NCI-H226 (cell line): ENCODE measurements at places on chromosomes 5 and 9.

GRCh38 chr5:31962351-31962751 is 211.8 kb downstream of the GOLPH3 start:
- no peak for DNase-seq

GRCh38 chr5:175772747-175773533 is 98.4 kb upstream of the CPLX2 start:
- no peak for DNase-seq

DNA sequence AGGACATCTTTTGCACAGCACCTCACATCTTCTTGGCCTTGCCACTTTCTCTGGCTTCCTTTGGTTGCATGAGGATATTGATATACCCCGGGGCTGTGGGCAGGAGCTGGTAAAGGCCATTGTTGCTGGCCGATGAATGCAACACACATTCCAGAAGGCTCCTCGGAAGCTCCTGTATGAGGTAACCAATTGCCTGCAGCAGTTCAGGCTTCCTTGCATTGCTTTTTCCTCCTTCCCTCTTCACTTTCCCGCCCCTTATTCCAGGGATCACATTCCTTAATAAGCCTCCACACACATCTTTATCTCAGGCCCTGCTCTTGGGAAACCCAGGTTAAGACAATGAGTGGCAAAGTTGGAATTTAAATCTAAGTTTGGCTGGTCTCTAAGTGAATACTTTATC is 505.4 kb upstream of the CLINT1 start:
- DNase-seq = peak; percentile 92

GRCh38 chr9:124940521-124940893 is 376 bp downstream of the GOLGA1 start:
- peak; percentile 2 for DNase-seq

DNA sequence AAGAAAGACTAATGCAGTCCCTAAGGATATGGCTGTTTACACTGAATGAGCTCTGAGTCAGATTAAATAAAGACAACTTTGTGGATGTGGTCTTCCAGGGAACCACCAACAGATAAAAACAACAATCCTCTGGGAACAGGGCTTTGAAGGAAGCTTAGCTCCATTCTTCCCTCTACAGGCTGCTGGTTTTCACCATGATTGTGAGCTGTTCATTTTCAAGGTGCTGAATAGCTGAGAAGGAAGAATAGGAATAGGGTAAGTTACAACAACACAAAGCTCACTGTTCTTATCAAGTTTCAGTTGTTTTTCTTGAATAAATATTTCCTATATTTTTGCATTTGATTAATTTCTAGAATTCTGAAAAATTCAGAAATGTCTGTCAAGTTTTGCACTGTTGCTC is 25.9 kb upstream of the PTAR1 start:
- no peak for DNase-seq

DNA sequence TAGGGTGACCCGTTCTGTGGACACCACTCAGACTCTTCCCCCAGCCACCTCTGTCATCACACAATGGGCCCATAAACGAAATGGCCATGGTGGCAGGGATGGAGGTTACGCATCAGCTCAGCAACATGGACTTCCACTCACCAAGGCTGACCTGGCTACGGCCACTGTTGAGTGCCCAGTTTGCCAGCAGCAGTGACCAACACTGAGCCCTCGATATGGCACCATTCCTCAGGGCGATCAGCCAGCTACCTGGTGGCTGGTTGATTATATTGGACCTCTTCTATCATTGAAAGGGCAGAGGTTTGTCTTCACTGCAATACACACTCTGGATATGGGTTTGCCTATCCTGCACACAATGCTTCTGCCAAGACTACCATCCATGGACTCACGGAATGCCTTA is 21.1 kb downstream of the MTMR12 start:
- DNase-seq = no peak

- peak; percentile 64 for DNase-seq
Observed at GRCh38 chr5:148979083-148979723, 83.7 kb downstream of the SH3TC2 start.

GRCh38 chr5:74916831-74917710 is 50.9 kb upstream of the FAM169A start:
- no peak for DNase-seq

GRCh38 chr9:116547729-116548426 is 139.2 kb upstream of the TRIM32 start:
- no peak for DNase-seq

GRCh38 chr5:150538007-150538917 is 30.3 kb downstream of the NDST1 start:
- DNase-seq = peak; percentile 46

- DNase-seq = no peak
Observed at GRCh38 chr9:114281473-114282103, 41.3 kb upstream of the ORM1 start.

DNA sequence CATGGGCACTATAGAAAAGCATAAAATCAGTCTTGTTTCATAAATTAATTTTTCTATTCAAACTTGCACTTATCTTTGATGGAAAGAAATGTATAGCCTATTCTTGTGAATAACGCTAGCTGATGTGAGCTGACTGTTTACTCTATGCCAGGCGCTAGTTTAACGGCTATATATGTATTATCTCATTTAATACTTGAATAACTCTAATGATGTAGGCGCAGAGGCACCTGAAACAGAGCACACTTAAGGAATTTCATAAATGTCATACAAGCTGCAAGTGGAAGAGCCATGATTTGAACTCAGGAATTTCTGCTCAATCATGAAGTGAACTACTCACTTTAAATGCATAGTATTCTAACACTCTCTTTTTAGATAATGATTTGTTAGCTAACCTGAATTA is 551.8 kb downstream of the PDE4D start:
- no peak for DNase-seq

GRCh38 chr5:139108063-139108824 is 89.9 kb downstream of the SIL1 start:
- DNase-seq = no peak

DNA sequence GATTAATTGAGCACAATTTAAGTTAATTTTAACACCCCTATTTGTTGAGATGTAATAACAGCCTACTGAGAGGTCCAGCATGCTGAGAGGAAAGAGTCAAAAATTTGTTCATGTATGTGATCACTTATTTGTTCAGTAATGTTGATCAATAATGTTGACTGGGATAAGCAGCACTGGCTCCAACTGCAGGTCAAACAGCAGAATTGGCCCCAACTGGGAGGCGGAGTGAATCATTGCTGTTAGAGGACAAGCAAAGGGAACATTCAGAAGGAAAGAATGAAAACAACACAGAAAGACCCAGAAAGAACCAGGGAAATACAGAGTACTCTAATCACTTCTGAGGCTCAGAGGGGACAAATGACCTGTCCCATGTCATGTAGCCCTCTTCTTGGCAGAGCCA is 221.1 kb downstream of the COMMD10 start:
- no peak for DNase-seq

DNA sequence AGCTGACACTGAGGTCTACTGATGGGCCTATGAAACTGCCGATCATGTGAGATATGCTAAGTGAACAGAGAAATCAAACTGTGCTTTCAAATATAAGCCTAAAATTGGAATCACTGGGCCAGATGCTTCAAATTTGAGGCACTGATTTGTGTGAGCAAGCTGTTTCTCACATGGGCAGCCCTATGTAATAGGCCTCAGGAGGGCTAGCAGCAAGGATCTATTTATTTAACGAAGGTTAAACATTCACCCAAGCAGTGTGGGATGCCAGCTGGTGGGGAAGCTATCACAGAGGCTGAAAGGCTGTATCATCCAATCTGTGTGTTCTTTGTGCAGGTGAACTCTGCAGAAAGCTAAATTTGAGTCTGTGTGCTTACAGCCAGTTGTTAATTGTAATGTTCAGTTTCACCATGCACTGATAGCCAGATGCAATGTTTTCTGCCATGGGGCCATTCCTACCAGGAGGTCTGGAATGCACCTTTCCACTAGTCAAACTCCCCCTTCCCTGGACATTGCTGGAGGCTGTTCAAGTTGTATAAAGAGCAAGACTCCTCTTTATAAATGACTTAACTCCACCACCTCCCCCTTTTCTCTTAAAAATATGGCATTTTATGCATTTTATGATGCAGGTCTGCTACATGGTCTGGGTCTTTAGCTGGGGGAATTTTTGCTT is 228.9 kb downstream of the SH3GL2 start:
- no peak for DNase-seq

GRCh38 chr5:143373076-143373475 is 30.4 kb downstream of the NR3C1 start:
- DNase-seq = no peak

DNA sequence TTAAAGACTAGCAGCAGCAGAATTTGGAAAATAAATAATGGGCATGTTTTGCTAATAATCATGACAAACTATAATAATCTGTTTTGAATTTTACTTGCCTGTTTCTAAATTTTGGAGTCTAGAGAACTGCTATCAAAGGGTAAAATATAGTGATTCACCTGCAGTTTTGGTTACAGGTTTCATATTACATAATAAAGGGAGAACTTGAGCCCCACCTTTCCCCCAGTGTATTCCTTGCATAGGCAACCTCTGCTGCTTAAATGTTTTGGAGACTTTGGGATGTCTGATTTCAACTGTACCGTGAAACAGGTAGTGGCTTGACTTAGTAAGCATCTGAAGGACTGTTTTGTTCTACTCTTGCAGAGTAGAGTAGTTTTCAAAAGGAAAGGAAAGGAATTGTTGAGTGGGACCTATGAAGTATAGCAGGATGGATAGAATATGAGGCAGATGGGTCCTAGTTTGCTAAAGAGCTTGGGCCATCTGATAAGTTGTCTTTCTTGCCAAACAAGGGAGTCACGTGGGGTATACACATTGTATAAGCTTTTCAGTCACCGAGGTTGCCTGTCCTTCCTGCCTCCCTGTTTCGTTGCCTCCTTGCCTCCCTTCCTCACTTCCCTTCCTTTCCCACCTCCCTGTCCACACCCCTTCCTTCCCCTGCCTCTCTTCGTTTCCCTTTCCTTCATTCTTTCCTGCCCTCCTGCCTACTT is 19.1 kb downstream of the CREBRF start:
- no peak for DNase-seq

DNA sequence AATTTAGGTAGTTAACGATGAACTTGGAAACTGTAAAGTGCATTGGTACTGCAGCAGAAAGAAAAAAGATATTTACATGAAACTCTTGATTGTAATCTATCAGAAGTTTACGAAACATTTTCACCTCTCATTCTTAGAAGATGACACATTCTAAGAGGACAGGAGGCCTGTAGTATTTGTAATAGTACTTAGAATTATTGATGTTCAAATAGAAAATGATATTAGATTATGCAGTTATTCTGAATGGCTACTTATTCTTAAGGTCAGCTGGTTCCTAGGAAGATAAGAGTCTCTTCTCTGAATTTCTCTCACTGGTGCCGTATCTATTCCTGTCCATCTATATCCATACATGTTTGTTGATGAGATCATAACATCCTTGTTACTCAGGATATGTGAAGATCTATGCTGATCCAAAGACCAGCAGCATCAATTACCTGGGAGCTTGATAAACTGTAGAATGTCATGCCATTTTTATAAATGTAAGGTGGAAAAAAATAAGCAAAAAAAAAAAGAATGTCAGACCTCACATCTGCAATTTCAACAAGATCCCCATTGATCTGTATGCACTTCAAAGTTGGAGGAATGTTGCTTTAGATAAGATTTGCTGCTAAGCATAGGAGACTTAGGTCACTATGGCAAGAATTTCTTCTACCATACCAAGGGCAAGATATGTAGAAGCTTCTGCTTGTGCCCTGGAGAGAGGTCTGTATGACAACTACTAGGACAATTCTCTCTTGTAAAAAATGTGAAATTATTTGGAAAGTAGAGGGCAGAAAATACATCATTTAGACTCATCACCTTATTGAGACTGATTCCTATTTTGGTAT is 42.4 kb upstream of the RICTOR start:
- DNase-seq = no peak

DNA sequence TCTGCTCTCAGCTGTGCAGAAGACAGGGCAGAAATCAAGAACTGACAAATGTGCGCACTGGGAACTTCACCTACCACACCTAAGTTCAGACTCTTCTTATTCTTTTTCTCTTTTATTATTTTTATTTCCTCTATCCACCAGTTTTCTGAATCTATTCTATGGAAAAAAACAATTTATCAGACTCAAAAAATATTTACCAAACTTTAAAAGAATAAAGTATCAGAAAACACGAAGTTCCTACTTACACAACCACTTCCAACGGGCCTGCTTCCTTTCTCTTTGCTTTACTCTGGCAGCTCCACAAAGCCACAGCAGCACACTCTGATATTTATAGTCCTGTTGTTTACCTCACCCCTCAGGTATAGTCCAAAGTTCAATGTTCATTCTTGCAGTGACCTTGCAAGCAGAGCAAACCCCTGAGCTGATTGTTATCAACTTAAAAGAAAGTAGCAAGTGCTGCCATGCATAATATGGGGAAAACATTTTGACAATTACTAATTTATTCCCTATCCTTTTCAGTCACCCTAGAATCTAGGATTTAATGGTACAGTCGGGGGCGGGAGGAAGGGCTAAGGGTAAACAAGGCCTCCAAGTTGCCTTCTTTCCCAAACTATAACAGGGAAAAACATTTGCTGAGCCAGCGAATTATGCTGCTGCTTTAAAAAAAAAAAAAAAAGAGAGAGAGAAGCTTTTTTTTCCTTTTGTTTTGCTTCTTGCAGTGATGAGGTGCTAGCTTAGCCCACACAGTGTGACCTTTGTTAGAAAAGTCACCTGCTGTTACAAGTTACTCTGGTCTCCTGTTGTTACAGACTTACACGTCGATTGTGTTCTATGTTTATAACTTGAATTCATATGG is at the start of gene SELENOP:
TSS of gene SELENOP (minus strand) at position 302 of the 856 bp plus-strand sequence. CDS start 3,539 bp downstream, outside the sequence.
- no peak for DNase-seq

DNA sequence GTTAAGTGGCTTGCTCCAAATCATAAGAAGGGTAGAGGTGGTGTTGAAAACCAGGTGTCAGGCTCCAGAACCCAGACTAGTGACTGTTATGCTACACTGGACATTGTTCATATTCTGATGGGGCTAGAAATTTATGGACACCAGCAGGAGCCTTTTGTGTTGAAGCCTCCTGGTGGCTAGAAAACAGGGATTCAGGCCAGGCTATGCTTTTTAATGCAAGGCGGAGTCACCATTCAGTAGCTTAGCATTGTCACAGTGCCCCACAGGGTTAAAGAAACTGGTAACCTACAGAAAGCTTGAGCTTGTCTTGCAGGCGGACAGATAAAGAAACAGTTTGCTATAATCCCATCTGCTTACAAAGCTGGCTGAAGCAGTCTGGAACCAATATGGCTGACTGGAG is 23.0 kb upstream of the GOLM1 start:
- no peak for DNase-seq

DNA sequence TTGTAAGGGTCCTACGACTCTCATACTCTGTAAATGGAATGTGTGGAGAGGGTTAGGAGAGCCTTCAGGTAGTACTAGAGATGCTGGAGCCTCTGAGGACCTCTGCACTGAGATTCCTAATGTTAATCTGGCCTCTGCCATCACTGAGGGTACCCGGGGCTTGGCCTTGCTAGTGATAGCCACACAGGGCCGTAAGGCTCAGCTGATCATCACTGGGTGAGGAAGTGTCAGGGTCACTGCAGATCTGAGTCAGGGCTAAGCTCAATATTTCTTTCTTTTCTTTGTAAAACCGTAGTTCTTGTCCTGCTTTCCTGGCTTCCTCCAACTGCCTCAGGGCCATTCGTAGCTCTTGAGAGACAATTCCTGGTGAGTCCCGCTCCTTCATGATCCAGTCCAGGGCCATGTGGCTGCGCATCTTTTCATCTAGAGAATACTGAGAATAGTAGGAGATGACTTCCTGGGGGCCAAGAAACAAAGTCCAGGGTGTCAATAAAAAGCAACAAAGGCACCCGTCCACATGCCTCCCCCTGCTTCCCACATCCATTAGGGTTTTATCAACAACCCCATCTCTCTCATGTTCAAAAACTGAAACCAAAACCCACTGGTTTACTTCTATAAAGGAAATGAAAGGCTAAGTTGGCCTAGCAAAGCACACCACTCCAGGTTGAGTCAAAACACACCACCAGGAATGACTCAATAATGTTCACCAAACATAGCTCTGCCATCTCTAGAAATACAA is 47.7 kb downstream of the LIX1 start:
- DNase-seq = no peak

- no peak for DNase-seq
Observed at GRCh38 chr5:108122702-108123101, 259.2 kb downstream of the FBXL17 start.
